ENCODE measurements at places on chromosomes 7 and 10. TPM values are rescaled to one million over a fixed set of nuclear protein-coding genes. Genes with fewer than 3 reads are reported as not detected.

The NHLRC2 gene
- 40.3 TPM for total RNA-seq

DNA sequence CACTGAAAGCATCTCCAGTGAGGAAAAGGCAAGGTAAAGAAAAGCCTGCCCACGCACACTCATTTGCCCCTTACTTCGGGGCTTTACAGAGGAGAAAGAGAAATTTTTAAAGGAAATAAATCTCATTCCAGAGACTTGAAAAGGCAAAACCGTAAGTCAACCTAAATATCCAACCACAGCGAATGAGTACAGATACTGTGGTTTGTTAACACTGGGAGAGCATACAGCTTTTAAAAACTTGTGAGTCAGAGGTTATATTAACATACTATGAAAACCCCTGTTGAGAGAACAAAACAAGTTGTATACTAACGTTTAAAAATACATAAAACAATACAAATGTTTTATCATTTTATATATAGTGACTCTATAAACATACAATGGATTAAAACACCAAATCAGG, 28.6 kb upstream of the ST7 start:
- no peak overlapping the region for H3K27ac ChIP-seq
- peaks cover 13% of the 10 kb centered on the region for H3K36me3 ChIP-seq
- H3K4me1 ChIP-seq, result no peaks in the 10 kb centered on the region
- no peak for DNase-seq
- no peak overlapping the region for H3K4me3 ChIP-seq
- H3K27me3 ChIP-seq, result no peaks in the 10 kb centered on the region

DNA sequence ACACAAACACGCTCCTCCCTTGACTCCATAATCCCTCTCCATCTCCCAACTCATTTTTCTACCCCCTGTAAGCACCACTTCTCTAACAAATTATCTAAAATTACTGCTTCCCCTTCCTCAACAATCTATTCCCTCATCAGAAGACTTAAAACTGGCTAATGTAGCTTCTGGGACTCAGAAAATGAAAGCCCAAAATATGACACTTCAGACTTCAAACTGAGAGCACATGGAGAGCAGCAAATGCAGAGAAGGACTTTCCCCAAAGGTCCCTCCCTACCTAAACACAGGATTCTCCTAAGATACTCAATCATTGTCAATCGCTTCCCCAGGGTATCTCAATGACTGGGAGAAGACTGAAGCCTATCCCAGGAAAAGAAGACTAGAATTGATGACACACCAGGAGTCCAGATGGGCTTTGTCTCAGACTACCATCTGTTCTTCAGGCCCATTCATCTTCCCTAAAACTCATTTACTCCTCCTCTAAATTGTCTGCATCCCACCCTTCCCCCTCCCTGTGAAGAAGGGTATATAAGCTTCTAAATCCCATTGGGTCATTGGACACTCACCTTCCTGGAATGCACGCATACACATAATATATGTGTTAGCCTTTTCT, 39.2 kb downstream of the ST8SIA6 start:
- DNase-seq, result no peak
- no peak overlapping the region for H3K27ac ChIP-seq
- H3K4me1 ChIP-seq, result no peaks in the 10 kb centered on the region
- H3K27me3 ChIP-seq, result peaks cover 12% of the 10 kb centered on the region
- H3K36me3 ChIP-seq, result no peaks in the 10 kb centered on the region
- no peak overlapping the region for H3K4me3 ChIP-seq

- peaks cover 5% of the 10 kb centered on the region for H3K27me3 ChIP-seq
- H3K27ac ChIP-seq, result no peak overlapping the region
- H3K4me3 ChIP-seq, result no peak overlapping the region
- no peaks in the 10 kb centered on the region for H3K4me1 ChIP-seq
Observed at GRCh38 chr7:4657640-4658417, 24.3 kb upstream of the FOXK1 start.

The ZNF273 gene
- total RNA-seq, result 12.3 TPM

DNA sequence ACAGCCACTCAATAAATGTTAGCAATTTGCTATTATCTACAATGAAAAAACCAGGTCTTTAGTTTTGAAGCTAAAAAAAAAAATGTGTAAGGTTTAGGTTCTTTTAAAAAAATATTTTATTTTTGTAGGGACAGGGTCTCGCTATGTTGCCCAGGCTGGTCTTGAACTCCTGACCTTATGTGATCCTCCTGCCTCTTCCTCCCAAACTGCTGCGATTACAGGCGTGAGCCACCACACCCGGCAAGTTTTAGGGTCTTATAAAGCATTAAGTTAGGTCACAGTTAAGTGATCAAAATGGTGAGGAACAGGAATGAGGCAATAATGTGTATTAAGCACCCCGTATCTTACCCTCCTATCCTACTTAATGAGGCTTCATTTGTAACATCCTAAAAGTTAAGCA, 774 bp downstream of the SEM1 start:
- no peaks in the 10 kb centered on the region for H3K27me3 ChIP-seq
- no peak for DNase-seq
- peak overlapping the region; percentile 98 for H3K27ac ChIP-seq
- H3K4me1 ChIP-seq, result peaks cover 42% of the 10 kb centered on the region

GRCh38 chr10:110788620-110789385, 82.9 kb upstream of the PDCD4 start:
- H3K4me3 ChIP-seq, result no peak overlapping the region
- no peaks in the 10 kb centered on the region for H3K4me1 ChIP-seq
- no peaks in the 10 kb centered on the region for H3K36me3 ChIP-seq
- H3K27ac ChIP-seq, result no peak overlapping the region
- DNase-seq, result no peak

GRCh38 chr10:91312382-91312733, 91.9 kb downstream of the PCGF5 start:
- no peaks in the 10 kb centered on the region for H3K36me3 ChIP-seq
- peaks cover 14% of the 10 kb centered on the region for H3K27me3 ChIP-seq
- DNase-seq, result no peak
- H3K4me3 ChIP-seq, result no peak overlapping the region
- no peak overlapping the region for H3K27ac ChIP-seq

The PGAM1 gene
- total RNA-seq, result 162 TPM

Measured in activated B cell treated with CpG ODN at 0.5 μM for 24 hours (primary cell).